GF-D8 (cell line): ENCODE measurements at places on chromosomes 6 and 20.
A peak's percentile ranks its signal among the peaks of the same experiment; 100 is the strongest.

DNA sequence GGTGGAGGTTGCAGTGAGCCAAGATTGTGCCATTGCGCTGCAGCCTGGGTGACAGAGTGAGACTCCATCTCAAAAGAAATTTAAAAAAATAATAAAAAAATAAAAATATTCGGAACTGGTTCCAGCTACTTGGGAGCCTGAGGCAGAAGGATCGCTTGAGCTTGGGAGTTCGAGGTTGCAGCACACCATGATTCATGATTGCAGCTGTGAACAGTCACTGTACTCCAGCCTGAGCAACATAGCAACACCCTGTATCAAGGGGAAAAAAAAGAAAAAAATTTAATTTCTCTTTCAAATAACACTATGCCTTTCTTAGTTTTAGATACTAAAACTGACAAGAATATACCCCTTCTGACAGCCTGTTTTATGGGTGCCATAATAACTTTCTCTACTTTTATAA is 10.5 kb downstream of the KDM1B start:
- no peak for DNase-seq

- no peak for DNase-seq
Observed at GRCh38 chr6:4727671-4728435, 48.4 kb upstream of the CDYL start.

DNA sequence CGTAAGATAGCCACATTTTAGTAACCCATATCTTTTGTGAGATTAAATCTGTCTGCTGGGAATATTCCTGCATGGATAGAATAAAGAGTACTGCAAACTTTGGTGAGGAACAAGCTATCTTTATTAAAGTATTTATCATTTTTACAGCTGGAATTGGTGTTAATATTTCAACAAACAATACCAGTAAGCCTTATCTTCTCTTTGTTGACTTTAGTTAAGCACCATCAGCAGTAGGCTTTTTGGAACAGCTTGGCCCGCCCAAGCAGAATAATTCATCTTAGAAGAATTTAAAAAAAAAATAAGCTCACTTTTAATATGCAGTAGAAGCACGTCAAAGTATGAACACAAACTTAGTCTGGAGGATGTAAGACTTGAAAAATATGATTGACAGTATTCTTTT is 917.8 kb upstream of the ADGRB3 start:
- no peak for DNase-seq

GRCh38 chr6:4460586-4461475 is 315.4 kb upstream of the CDYL start:
- no peak for DNase-seq

DNA sequence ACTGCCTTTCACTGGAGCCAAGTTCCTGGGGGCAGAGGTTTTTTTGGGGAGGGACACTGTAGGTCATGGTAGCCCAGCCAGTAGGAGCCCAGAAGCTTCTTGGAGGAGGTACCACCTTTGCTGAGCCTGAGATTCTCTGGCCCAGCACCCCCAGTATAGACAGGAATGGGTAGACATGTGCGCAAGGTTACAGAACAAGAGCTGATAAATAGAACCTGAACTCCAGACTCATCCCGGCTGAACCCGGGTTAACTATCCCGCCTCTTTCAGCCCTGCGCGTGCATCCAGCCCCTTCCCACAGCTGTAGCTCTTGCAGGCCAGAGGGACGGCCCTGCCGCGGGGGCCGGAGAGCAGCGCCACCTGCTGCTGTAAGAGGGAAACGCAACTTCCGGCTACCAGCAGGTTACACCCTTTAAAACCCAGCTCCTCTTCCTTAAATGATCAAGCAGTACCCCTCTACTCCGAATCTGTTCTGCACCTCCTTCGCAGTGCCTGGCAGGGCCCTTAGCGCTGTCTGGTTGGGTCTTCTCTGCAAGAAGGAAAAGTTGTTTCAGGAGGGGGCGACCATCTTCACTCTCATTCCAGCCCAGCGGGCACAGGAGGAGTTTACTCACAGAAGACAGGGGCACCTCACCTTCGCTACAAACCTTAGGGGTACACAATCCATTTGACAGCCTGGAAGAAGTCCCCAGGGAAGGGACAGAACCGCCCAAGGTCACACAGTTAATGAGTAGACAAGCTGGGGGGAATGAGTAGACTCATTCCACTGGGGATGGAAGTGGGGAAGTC is 7.5 kb downstream of the SRXN1 start:
- no peak for DNase-seq

DNA sequence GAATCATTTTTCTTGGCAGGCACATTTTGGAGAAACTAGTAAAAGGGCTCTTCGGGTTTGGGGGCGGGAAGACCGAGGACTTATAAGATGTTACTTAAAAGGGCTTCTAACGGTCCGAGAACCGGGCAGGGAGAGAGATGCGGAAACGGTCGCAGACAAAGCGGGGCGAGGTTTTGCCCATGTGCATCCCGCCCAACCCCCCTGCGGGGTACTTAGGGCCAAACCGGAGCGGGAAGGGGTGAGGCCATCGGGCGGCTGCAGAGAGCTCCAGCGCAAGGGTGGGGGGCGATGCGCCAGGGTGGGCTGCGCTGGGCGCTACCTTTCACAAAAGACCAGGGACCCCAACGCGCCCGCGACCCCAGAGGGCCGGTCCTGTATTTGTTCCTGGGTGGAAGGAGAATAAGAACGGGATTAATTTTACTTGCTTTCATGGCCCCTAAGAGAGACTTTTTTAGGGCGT is 616 bp downstream of the TUBB start:
- peak; percentile 37 for DNase-seq
